ENCODE measurements at places on chromosomes 5 and 9. TPM values are rescaled to one million over a fixed set of nuclear protein-coding genes. Genes with fewer than 3 reads are reported as not detected.

Gene ELAVL2
- total RNA-seq: not detected

Gene ADAMTSL1
- total RNA-seq: 8.5 TPM

Gene GFI1B
- not detected for total RNA-seq

Gene PCDHB14
- 2.0 TPM for total RNA-seq

Gene NPR3
- total RNA-seq: 45.4 TPM

Data from subcutaneous adipose tissue (tissue), 4 donors.